Effector memory CD4-positive, alpha-beta T cell (primary cell): ENCODE measurements at places on chromosomes 2 and 18.

GRCh38 chr2:80548469-80548868, 243.9 kb upstream of the LRRTM1 start:
- no peak for DNase-seq

DNA sequence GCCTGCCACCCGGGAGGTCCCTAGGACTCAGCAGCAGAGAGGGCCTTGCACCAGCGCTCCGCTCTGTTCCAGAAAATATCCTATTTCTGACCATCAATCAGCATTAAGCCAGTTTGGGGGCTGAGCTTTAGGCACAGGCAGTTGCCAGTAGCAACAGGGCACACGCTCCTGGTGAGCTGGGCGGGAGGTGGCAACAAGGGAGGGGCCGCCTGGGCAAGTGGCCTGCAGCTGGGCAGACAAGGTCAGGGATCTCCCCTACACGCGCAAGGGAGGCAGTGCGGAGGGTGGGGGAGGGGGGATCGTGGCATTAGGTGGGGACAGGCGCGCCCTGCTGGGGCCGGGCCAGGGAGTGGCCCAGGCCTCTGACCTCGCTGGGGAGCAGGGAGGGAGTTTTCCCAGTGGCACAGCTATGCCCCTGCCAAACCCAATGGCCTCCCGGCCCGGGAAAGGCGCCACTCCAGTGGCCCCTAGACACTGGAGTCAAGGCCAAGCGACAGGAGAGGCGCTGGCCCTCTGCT, 302.8 kb downstream of the NCKAP5 start:
- no peak for DNase-seq

DNA sequence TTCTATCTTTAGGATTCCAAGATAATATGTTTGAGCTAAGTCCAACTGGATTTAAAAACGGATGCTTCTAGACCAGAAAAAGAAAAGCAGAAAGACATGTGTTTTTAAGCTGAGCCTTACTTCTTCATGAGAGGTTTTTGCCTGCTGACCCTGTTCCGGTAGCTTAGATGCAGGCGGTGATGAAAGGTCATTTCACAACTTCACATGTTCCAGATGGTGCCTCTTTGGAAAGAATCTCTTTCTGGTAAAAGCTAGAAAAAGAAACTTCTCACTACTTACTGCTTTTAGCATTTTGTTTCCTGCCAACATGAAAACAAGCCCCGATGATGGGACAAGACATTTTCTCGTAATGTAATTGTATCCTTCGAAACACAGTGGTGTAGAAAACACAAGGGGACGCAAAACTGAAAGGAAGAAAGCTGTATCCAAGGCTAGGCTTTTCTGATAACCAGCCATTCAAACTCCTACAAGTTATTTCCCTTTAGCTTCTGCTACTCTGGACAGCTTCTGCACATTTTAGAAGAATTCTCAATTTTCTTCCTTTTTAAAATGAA, 407.3 kb upstream of the LYPD1 start:
- DNase-seq = no peak

DNA sequence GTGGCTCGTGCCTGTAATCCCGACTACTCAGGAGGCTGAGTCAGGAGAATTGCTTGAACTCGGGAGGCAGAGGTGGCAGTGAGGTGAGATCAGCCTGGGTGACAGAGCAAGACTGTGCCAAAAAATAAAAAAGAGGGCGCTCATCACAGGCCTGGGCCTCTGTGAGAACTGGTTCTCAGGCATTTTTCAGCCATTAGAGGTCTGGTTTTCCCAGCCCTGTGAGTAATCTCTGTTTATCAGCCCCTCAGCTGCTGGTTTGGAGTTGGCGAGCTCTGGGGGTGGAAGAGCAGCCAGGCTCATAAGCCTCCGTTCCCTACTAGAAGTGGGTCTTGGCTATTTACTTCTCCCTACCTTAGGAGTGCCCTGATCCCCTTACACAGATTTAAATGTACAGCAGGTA, 53.1 kb downstream of the CHRNA1 start:
- DNase-seq = no peak

DNA sequence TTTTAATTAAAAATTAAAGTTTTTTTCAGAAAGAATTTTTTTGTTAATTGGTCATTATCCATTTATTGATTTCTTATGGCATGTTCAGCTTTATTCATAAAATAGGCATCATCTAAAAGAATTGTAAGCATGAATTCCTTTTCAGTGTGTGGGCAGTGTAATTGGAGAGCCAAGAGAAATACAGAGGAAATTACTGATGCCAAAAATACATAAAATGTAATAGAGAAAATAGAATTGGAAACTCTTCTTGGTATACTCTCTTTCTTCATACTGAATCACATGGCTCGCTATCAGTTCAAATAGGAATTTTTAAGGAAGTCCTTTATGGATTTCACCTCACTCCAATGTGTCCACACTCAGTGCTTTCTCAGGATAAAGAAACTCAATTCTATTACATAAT, 663.6 kb upstream of the NRXN1 start:
- no peak for DNase-seq

- DNase-seq = no peak
Observed at GRCh38 chr2:128684523-128684922, 365.9 kb upstream of the HS6ST1 start.

DNA sequence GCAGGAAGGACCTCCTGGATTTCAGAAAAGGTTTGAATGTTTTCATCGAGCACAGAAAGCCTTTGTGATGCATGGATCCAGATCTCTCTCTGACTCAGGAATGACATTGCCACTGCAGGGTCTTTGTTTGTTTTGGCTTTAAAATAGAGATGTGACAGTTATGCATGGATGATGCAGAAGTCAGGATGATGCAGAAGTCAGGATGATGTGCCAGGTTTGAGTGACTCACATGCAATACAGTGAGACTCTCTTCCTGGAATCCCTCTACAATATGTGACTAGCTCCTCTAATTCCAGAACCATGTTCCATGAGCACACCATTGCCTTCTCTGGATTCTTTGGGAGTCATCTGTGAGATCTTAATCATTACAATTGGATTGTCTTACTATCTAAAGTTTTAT, 177.9 kb upstream of the RAB6C start:
- no peak for DNase-seq

GRCh38 chr2:45688479-45689298, 37.2 kb downstream of the PRKCE start:
- no peak for DNase-seq

DNA sequence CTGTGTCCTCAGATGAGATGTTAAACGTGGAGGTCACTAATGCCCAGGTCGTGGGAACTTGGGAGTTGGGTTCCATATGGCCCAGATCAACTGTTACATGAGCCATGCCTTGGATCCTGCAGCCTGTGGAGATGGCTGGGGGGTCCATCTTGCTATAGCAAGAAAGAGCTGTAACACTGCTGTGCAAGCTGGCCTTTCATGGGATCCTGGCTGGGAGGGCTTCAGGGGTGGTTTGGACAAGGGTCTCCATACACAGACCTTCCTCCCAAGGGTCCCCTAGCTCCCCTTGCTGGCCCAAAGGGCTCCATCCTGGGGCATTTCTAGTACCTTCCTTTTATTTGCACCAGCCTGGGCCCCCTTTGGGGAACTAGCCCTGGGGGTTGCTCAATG, 337.7 kb downstream of the DYSF start:
- no peak for DNase-seq

- DNase-seq = no peak
Observed at GRCh38 chr2:181143790-181144300, 163.4 kb downstream of the UBE2E3 start.

- no peak for DNase-seq
Observed at GRCh38 chr2:75466708-75467311, 93.9 kb downstream of the EVA1A start.

DNA sequence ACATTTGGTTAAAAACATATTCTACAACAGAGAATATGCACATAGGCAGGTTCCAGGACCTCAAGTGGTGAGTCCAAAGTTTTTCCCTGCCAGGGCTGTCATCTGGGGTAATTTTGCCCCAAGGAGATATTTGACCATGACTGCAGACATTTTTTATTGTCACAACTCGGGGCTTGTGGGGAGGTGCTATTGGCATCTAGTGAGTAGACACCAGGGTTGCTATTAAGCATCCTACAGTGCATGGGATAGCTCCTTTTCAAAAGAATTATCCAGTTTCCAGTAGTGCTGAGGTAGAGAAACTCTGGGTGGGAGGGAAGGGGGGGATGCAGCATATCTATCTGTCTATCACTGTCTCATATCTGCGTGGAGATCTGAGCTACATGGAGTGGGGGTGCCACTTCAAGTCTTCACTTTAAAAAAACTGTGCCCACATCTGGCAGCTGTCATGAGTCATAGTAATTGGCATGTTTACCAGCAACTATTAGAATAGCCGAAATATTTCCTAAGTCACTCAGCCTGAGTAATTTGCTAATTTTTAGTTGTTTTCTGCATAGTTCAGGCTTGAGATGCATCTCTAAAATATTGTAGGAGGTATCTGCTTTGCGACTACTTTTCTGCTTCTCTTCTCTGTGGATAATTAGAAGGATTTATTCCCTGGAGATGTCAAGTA, 254.0 kb upstream of the RBMS1 start:
- no peak for DNase-seq

DNA sequence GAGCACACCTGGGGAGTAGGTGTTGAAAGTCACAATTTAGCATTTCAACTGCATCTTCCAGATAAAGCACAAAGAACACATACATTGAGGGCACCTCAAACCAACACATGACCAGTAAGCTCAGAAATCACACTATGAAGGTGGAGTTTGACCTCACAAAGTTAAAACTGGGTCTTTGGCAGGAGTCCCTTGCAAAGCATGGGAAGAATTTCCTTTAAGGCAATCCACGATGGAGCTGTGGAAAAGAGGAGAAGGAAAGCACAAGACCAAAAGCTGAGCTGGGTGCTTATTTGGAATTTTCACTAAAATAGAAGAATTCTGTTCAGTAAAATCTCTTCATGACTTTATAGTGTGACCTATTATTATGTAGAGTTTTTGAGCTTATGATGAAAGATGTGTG, 212.9 kb upstream of the APCDD1 start:
- no peak for DNase-seq

DNA sequence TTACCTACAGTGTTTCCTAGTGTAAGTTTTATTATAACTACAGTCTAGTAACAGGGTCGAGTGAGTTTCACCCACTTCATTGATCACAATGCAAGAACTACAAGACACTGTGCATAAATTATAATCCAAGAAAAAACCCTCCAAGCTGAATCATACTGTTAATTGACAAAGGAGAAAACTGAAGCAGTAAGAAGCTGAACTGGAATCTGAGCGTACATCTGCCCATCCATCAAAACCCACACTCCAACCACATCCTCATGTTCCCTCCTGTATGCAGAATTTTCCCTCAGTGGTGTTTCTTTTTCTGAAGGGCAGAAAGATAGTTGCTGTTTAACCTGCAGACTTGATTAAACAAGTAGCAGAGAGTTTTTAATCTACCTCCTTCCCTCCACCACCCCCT, 49.5 kb upstream of the KIDINS220 start:
- DNase-seq = no peak

DNA sequence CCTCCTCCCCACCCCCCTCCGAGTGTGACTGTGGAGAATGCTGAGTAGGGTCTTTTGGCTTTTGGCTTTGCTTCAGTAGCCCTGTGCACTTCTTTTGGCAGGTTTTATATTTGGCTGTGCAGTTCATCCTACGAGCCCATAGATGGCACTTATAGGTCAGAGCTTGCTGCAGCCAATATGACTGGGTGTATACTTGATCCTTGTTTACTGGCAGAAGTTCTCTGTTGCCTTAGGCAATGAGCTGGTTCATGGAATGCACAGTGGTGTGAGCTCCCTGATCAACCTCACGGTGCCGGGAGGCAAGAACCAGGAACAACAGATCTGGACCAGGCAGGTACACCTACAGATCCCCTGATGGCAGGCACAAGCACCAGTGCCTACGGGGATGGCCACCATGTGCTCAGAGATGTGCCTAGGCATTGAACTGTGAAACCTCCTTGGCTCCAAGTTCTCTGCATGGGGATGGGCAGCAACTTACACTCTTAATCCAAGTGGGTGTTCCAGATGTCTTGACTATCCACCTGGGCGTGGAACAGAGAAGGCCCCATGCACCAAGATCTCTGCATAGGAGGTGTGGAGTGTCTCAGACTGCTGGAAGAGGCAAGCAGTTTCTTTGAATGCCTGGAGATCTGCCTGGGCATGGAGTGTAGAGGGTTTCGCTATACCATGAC, 190.4 kb downstream of the KIAA1328 start:
- DNase-seq = no peak

GRCh38 chr2:69242651-69243051, 144.4 kb downstream of the GFPT1 start:
- DNase-seq = no peak

DNA sequence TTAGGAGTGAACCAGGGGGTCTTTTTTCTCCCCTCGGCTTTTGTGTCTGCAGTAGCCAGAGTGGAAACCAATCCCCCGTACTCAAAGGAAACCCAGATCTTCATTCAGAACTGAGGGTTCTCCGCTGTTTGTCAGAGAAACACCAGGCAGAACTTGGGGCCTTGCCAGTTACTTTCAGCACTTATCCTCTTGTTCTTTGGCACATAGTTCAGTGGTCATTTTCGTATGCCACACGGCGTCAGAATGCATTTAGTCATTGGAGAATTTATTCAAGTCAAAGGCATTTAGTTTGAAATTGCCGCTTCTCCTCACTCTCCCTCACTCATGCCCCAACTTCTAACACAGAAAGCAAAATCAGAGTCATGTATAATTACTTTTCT, 102.9 kb downstream of the CABLES1 start:
- DNase-seq = no peak

DNA sequence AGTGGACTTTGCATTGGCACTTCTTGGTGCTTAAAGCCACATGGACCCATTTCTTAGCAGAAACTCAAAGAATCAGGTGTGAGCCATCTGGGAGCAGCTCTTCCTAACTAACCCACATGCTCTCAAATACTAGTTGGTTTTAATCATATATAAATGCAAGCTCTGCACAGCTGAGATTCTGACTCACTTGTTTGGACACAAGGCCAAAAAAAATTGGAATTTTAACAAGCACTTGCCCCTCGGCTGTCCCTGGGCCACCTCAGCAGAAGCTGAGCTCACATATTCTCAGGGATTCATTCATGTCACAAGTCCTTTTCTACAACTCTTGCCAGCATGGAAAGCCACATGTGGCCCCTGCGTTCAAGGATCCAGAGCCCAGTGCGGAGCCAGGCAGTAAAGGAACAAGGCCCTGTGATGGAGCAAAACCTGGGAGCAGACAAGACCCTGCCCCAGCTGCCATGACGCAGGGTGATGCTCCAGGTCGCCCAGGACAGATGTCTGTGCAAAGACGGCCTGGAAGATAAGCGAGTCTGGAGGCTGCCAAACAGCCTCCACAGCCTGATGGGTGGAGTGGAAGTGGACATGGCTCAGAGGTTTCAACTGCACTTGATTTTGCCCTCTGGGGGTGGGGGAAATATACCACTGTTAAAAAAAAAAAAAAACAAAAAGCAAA, 266.5 kb downstream of the EIPR1 start:
- no peak for DNase-seq

- no peak for DNase-seq
Observed at GRCh38 chr2:29025711-29026110, 44.6 kb downstream of the TOGARAM2 start.

DNA sequence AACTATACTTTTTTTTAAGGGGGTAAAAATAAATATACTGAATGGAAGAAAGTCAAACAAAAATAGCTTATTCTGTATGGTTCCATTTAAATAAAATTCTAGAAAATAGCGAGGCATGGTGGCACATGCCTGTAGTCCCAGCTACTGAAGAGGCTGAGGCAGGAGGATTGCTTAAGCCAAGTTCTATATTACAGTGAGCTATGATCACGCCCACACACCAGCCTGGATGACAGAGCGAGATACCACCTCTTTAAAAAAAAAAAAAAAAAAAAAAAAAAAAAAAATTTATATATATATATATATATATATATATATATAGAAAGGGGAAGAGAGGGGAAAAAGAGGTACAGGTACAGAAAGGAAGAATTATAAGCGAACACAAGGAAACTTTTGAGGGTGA, 77.7 kb downstream of the MEMO1 start:
- DNase-seq = no peak
